ENCODE measurements at places on chromosomes 1 and 21. TPM values are rescaled to one million over a fixed set of nuclear protein-coding genes. Genes with fewer than 3 reads are reported as not detected.

IL22RA1 gene
- total RNA-seq = not detected

SLC44A3 gene
- total RNA-seq = not detected

OR2T33 gene
- not detected for total RNA-seq

PSMB4 gene
- 292 TPM for total RNA-seq

GRCh38 chr1:236992449-236992848 lies 11.8 kb downstream of the MT1HL1 start:
- no peak for DNase-seq

GRCh38 chr1:100469578-100469977 lies 68.4 kb upstream of the GPR88 start:
- DNase-seq = no peak

DNA sequence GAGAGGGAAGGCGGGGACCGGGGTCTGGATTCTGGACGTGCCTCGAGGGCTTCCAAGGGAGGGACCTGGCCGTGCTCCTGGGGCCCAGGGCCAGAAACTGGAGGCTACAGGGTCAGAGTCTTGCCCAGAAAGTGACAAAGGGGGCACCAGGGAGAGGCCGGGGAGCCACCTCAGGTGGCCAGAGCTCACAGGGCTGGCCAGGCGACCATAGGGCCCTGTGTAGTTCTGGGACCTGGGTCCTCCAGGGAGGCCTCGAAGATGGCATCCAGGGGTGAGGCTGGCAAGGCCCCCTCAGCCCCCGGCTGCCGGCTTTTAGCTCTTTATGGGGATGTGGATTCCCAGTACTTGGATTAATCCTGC lies 14.3 kb upstream of the LRRC3 start:
- no peak for DNase-seq
